RCC 7860 (cell line): ENCODE measurements at places on chromosomes 3 and 15.

GRCh38 chr3:71917545-71917944 lies 132.6 kb upstream of the PROK2 start:
- DNase-seq = no peak

DNA sequence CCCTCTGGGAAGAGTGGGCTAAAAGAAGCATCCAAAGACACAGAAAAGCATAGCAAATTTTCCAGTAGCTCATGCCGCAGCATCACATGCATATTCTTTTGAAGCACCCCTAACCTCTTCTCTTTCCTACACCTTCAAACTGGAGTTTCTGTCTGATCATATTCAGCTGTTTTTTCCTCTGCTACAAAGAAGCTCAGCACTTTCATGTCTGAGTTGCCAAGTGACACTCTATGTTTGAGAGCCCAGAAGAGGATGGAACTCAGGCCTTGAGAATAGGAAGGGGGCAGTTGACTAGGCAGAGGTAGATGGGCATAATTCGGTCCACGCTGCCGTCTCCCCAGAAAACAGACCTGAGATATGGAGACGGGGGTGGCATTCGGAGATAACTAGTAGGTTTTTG lies 489.6 kb upstream of the NR2F2 start:
- DNase-seq = no peak

DNA sequence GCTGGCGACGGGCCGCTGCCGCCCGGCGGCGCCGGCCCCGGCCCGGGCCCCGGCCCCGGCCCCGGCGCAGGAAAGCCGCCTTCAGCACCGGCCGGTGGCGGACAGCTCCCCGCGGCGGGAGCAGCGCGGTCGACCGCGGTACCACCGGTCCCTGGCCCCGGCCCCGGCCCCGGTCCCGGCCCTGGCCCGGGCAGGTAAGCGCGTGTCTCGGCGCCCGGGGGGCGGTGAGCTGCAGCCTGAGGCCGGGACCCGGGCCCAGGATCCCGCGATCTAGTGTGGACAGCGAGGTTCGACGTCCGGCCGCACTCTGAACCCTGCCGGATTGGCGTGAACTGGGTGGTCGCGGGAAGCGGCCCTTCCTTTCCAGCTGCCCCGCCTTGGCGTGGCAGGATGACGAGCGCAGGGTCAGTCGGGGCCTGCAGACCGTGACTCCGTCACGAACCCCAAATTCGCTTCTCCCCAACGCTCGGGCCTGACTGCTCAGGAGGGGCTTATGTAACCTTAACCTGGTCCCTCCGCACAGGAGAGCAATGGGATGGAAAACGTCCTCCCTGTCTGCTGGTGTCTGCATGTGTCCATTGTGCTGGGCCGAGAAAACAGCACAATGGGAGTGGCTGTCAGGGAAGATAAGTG lies 472 bp downstream of the BSN start:
- no peak for DNase-seq

- no peak for DNase-seq
Measured at GRCh38 chr3:122589297-122589696, 11.8 kb downstream of the PARP15 start.

GRCh38 chr3:122760453-122761271 lies 33.0 kb downstream of the HSPBAP1 start:
- no peak for DNase-seq

DNA sequence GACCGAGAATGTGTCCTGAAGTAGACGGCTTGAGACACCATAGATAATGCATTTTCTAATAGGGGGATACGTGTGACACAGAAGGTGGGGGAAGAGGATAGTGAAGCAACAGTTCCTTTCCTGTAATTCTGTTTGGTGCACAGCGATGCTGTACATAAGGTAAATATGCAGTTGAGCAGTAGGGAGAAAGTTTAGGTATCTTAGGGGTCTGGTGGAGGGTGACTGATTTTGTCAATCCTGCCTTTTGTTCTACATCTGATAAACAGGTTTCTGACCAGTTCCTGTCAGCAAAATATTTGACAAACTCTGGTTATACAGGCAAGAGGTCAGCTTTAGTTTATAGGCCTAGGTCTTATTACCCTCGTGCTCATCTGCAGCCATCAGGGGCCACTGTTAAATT lies 71.3 kb downstream of the TRAK1 start:
- DNase-seq = no peak

DNA sequence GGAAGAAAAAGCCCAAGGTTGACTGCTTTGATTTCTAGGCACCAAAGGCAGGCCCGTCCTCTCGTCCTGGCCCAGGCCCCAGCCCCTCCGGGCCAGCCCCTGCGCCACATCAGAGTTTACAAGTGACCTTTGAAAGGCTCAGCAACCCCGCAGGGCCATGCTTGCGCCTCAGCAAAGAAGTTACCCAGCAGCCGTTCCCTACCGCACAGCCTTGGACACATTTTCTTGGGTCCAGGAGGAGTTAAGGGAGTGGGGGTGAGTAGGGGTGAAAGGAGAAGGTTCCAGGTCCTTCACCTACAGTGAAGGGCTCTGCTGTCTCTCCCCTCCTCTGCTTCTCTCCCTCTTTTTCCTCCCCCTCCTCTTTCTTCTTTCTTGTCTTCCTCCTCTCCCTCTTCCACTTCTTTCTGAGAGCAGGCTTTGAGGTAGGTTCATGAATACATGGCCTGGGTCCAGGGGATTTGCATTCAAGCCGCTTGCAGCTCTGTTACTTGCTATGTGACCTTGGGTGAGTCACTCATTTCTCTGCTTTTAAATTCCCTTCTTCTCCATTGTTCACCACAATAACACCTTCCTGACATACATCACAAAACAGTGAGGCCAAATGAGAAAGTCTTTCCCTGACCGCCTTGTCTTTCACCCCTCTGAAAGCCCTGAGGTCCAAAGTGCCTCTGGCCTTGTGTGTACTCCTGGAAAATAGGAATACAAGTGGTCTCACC lies 223.3 kb upstream of the TPRG1 start:
- DNase-seq = peak; percentile 75

- no peak for DNase-seq
Measured at GRCh38 chr3:119781330-119782198, at the start of gene NR1I2. NR1I2 (plus strand) TSS chr3:119782101.

GRCh38 chr3:22175947-22176346 lies 424.9 kb upstream of the ZNF385D start:
- no peak for DNase-seq

GRCh38 chr15:79989682-79990081 lies 18.7 kb upstream of the BCL2A1 start:
- no peak for DNase-seq

GRCh38 chr3:113676261-113676660 lies 20.2 kb downstream of the USF3 start:
- no peak for DNase-seq

DNA sequence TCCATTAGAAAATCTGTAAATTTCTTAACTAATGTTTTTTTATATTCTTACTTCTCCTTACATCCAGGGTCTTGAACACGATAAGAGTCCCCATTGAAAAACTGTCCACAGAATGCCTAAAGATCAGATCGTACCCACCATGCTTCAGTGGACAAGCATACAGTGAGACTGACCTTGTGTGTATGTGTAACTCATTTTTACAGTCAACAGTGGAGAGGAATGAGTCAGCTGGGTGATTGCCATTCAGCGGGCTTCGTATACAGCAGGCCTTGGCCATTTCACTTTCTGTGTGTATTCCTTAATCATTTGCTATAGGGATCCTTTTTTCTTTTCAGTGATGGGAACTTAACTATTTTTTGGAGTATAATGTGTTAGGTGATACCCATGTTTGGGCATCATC lies 10.6 kb downstream of the PARP14 start:
- DNase-seq = peak; percentile 73

DNA sequence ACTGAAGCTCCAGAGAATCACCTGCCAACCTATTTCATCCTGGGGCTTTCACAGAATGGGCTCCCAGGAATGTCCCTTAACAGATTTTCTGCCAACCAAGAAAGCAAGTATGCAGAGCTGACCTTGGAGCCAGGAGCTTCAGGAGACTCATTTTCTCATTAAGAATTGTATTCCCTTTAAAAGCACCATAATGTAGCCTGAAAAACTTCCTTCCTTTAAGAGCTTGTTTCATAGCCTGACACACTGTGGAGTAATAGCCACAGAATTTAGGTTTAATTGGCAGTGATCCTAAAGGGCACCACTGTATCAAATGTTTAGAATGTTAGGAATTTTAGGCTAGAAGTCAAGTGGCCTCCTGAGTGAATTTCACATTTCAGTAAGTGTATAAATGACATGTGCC lies 309.8 kb downstream of the GBE1 start:
- peak; percentile 70 for DNase-seq

DNA sequence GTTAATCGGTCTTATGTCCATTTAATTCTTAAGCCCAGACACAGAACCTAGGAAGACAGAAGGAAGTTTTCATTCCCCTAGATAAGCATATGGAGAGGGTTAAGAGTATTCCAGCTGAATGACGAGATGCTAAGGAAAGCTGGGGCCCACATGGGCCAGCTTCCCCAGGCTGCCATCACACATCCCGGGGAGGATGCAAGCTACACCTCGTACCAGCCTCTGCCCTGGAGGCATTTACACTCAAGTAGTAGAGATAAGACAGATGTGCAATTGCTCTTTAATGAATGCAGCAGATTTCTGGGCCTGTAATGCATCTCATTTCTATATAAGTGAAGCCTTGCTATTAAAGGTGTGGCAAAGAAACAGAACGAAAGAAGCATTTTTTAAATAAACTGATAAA lies 144.5 kb downstream of the MEX3B start:
- DNase-seq = no peak

DNA sequence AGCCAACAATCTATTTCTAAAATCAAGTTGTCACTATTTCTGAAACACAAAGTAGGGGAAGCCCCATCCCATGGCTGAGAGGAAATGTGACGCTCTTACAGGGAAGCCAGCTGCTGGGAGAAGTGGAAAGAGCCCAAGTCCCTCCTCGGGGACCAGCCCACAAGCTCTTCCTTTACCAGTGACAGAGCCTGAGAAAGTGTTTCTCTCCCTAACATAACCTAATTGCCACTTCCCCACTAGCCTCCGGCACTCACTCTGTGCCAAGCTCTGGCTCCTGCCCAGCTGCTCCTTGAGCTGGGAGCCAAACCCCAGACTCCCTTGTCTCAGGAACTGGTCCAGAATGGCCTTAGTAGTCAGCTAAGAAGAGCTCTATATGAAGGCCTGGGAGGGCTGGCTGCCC lies 42.9 kb downstream of the TNFAIP8L3 start:
- DNase-seq = no peak

DNA sequence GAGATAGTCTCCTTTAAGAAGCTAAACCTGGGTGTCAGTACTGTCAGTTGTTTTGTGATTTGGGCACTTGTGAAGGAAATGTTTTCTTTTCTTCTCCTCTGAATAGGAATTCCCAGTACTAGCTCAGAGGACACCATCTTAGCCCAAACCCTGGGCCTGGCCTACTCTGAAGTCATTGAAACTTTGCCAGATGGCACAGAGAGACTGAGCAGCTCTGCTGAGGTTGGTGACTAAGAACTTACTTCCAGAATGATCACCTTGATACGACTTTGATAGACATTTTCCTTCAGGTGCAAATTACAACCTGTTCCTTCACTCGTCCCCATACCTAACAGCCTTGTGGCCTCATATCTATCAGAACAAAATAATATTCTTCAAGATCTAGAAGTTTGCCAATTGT lies 100.2 kb downstream of the LARS2 start:
- DNase-seq = no peak

- DNase-seq = no peak
Measured at GRCh38 chr3:13693441-13693840, 144.5 kb downstream of the FBLN2 start.

DNA sequence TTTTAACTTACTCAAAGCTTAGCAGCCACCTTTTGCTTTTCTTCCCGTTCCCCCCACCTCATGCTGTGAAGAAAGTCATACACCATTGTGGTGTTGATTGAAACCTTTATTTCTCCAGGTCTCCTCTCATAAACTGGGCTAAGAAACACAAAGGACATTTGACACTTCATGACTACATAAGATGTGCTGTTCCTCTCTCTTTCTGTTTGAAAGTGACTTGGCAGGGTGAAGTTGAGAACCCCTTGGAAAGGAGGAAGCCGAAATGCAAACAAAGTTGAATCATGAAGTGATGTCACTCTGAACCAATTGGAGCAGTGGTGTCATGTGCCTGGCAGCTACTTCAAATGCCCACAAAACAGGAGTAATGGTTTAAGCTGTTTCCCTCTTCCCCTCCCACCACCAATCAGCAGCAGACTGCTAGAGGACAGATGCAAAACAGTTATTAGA lies 174.7 kb downstream of the IGF1R start:
- peak; percentile 57 for DNase-seq

GRCh38 chr3:178059836-178060235 lies 476.4 kb upstream of the KCNMB2 start:
- no peak for DNase-seq

GRCh38 chr3:1938975-1939374 lies 159.7 kb upstream of the CNTN4 start:
- DNase-seq = no peak

DNA sequence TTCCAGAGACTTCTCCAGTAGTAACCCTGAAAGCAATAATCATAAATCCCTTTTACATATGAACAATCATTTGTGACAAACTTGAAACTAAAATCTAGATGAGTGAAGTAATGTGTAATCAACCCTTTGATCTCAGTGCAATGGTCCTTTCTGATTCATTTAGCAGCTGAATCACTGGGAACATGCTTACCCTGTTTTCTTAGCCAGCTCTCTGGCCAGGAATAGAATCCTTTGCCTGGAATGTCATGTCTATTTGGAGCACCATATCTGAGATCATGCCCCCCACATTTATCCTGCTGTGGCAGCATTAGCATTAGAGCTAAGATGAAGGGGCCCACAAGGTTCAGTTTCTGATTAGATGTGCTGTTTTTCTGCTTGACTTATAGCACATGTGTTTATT lies 309.8 kb downstream of the OXSM start:
- DNase-seq = no peak

GRCh38 chr3:134640872-134641470 lies 9.9 kb downstream of the KY start:
- peak; percentile 24 for DNase-seq

GRCh38 chr3:7754653-7755441 lies 746.8 kb upstream of the LMCD1 start:
- no peak for DNase-seq

DNA sequence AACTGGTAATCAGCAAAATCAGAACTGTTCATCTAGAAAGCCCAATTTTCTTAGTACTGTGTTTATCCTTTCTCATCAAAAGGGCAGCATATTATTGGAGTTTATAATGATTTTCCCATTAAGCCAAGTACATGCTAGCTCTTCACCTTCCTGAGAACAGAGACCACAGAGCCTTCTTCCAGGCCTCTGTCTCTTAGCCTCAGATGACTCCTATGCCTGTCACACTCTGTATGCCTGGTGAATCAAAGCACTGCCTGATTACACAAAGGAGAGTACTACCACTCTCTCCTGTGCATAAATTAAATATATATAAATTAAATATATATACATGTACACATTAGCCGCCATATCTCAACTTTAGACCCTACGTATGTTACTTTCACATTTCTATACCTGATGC lies 636.1 kb downstream of the NTRK3 start:
- peak; percentile 7 for DNase-seq

- no peak for DNase-seq
Measured at GRCh38 chr15:64447536-64448315, 12.7 kb upstream of the ZNF609 start.
